ENCODE measurements at places on chromosomes 11 and 22. TPM values are rescaled to one million over a fixed set of nuclear protein-coding genes. Genes with fewer than 3 reads are reported as not detected.

DNA sequence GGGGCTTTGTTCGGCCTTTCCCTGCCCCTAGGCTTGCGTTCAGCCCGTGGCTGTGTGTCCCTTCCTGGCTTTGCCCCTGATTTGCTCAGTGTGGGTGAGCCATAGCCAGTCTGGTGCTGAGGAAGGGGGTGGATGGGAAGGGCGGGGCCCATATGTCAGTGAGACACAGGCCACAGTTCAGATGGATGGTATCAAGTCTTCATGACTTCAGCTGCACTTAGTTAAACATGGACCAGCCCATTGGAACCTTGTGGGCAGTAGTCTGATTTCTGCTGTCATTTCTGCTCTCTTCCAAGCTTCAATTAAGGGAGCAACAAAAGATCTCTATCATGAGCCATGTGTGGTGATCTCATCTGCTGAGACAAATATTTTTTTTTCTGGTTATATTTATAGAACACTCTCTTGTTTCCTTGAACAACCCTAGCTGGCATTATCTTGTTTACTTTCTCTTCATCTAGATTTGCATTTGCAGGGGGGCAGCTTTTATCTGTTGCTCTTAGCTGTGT, 21.6 kb upstream of the PEX26 start:
- no peak for DNase-seq

DNA sequence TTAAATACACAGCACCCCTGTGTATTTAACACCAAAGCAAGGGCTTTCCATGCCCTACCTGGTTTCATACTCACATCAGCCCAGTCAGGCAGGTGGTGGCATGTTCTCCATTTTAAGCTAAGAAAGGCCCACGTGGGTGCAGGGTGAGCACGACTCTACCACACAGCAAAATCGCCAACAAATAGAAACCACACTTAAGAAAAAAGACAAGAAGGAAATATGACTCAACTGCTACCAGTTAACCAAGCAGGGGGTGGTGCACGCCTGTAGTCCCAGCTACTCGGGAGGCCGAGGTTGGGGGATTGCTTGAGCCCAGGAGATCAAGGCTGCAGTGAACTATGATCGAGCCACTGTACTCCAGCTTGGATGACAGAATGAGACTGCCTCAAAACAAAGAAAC, 35.2 kb upstream of the TFIP11 start:
- DNase-seq, result no peak

- no peak for DNase-seq
Observed at GRCh38 chr11:34669458-34669857, 48.6 kb downstream of the EHF start.

DNA sequence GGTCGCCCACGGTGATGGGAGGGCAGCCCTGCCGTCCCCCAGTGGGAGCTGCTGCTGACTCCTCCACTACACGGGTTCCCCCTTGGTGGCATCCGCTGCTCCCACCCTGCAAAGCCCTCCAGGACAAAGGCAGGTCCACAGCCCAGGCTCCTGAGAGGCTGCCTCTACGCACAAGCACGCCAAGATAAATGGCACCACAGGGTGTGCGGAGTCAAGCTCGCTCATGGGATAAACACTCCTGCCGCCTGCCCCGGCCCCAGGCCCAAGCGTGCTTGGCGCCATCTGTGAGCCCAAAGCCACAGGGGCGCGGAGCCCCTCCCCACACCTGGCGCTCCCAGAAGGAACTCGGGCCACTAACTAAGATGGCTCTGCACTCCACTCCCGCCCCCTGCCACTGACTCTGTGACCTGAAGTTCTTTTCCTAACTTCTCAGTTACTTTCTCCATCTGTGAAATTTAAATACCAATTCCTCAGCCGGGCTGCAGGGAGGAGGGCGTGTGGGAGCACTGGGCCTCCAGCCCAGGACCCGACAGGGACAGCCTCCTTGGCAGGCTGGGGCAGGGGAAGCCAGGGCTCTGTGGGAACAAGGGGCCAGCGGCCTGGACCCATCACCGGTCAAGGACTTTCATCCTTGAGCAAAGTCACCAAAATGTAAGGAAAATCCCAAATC, 14.9 kb downstream of the EHD1 start:
- DNase-seq, result no peak

GRCh38 chr11:88250566-88251242, 75.5 kb upstream of the RAB38 start:
- DNase-seq, result no peak

GRCh38 chr11:72838691-72839305, 24.6 kb downstream of the ATG16L2 start:
- DNase-seq, result no peak

GRCh38 chr22:22207845-22208564, 36.6 kb upstream of the VPREB1 start:
- peak; percentile 26 for DNase-seq

DNA sequence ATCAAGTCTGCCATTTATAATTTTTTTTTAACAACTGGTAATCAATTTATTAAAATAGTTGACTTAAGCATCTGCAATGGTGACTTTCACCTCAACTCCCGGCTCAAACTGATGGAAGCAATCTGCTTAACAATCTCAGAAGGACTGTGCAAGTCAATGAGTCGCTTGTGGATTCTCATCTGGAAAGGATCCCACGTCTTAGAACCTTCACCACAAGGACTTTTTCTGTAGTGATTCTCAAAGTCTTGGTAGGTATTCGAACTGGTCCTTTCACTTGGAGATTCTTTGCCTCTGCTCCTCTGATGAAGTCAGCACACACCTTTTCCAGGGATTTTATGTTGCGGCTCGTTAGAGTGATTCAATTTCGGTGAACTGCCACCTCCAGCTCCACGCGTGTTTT, 7.3 kb downstream of the RSF1 start:
- no peak for DNase-seq

DNA sequence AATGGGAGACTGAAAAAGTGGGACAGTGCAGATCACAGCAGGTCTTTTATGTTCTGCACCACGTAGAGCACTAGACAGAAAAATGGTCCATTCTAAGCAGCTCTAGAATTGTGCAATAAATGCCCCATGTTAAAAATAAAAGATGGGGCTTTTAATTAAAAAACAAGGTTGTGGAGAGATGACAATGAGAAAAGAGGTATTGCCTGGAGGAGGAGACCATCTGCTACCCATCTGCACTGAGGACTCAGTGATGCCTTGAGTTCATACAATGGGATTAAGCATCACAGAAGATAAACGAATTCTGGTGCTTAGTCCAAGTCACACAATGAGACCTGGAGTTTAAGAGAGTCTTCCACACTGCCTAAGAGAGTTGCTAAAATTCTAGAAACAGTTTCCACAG, 73.6 kb downstream of the PAK1 start:
- no peak for DNase-seq

DNA sequence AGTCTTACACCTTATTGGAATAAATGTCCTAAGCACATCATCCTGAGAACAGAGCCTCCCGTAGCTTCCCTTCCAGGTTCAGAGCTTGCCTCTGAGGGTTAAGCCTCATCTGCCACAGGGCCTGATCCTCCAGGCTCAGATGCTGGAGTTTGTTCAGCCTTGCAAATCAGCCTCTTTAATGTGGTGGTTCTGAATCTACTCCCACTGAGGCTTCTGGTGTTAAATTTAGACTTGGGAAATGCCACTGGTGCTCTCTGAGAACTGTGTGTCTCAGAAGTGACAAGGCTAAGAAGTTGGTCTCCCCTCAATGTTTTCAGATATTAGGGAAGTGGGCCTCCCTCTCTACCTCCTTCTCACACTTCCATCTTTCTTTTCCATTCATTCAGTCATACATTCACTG, 68.7 kb downstream of the CCDC81 start:
- DNase-seq, result no peak

- no peak for DNase-seq
Observed at GRCh38 chr11:27582621-27583020, 76.1 kb upstream of the LIN7C start.

GRCh38 chr11:91850021-91850420, 374.6 kb upstream of the FAT3 start:
- no peak for DNase-seq

GRCh38 chr22:38468443-38469305, 778 bp downstream of the KDELR3 start:
- no peak for DNase-seq

GRCh38 chr22:44686873-44687600, 15.0 kb upstream of the PRR5 start:
- no peak for DNase-seq

- peak; percentile 81 for DNase-seq
Observed at GRCh38 chr11:770642-771616, 6.4 kb downstream of the GATD1 start.

- DNase-seq, result no peak
Observed at GRCh38 chr22:27542602-27543001, 259.0 kb downstream of the MN1 start.

DNA sequence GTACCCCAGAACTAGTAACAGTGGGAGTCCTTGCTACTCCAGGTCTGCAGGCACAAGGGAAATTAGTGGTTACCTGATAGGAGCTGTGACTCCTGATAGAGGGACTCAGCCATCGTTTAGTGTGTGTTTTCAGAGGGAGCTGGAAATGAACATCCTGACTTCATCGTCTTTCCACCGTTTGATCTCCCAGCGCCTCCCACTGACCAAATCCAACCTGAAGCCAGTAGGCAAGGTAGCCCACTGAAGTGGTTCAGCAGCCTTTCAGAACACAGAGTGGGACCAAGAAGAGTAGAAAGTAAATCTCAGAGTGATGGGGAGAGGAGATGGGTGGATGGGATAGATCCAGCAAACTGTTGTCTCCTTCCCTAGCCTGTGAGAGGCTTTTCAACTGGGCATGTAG, 385.9 kb downstream of the INSC start:
- no peak for DNase-seq

- DNase-seq, result no peak
Observed at GRCh38 chr11:78514922-78515502, 59.7 kb downstream of the NARS2 start.

DNA sequence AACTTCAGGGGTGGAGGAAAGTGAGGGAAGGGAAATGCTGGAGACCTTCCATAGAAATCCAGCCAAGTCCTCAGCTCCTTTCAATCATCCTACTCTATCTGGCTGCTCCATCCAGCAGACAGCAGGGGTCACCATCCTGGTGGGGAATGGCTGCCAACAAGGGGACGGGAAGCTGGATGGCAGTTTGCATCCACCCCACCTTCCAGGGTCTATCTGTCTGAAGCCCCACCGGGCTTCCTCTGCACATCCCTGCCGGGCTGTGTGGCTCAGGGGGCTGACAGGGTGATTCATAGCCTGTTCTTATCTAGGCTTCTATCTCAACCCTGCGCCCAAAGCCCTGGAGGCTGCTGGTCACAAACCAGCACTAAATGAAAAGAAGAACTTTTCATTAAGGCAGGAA, 1.1 kb downstream of the SYTL2 start:
- DNase-seq, result no peak

DNA sequence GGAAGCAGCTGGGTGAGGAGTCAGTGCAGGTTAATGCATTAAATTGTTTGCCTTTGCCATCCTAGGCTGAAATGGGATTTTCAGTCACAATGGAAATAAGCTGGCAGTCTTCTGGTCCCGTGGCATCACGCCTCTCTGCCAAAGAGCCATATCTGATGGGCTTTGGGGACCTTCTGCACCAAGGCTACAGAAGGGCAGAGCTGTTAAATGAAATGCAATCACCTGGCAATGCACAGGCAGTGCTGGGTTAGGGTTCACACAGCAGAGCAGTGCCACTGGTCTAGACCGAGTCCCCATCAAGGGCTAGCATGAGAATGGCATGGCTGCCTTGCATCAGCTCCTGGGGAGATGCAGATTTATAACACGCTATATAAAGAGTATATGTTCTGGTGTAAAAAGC, 749.2 kb downstream of the NTM start:
- no peak for DNase-seq

GRCh38 chr11:12797996-12798395, 123.8 kb downstream of the TEAD1 start:
- DNase-seq, result no peak

GRCh38 chr11:129372609-129373488, 2.8 kb upstream of the BARX2 start:
- no peak for DNase-seq

- DNase-seq, result peak; percentile 77
Observed at GRCh38 chr11:134346101-134346975, 14.6 kb downstream of the GLB1L2 start.

- DNase-seq, result no peak
Observed at GRCh38 chr11:129412494-129412893, 36.8 kb downstream of the BARX2 start.

DNA sequence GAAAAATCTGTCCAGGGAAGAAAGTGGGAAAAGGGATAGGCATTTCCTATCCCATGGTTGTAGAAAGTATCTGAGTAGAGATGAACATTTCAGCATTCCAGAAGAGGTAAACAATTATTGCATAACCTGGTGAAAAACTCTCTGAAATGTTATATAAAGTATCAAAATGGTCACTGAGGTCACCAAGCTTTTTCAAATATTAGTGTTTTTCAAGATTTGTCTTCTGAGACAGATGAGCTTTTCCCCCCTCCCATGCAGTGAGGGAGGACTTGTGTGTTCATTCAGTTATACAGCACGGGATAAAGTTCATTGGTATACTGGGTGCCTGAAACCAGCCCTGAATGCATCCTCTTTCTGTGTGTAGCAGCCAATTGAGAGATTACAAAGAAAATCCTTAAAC, 1.9 kb upstream of the DEPDC7 start:
- no peak for DNase-seq

GRCh38 chr11:67627812-67628624, 1.7 kb downstream of the NUDT8 start:
- no peak for DNase-seq

Gene POU2F3
- total RNA-seq, result 101 TPM

Gene SERPIND1
- total RNA-seq, result not detected

Gene P2RY6
- 0.46 TPM for total RNA-seq

Gene PGA5
- total RNA-seq, result not detected

Gene B3GAT1
- total RNA-seq, result 0.13 TPM

Gene CLDN5
- 170 TPM for total RNA-seq

Gene FIBIN
- 11.7 TPM for total RNA-seq

Gene TUBA8
- 1.5 TPM for total RNA-seq

Gene NCF4
- total RNA-seq, result 2.6 TPM

Gene LRRC10B
- 2.5 TPM for total RNA-seq

Gene AMOTL1
- total RNA-seq, result 72.0 TPM

Gene OR8A1
- not detected for total RNA-seq

Gene CHRNA10
- 1.1 TPM for total RNA-seq
